Stimulated activated CD4-positive, alpha-beta T cell treated with anti-CD3 and anti-CD28 coated beads, Interleukin-15, amount 100 ng/mL, for 1 hour (primary cell): ENCODE measurements at places on chromosomes 6 and 20.
A peak's percentile ranks its signal among the peaks of the same experiment; 100 is the strongest.

- no peak for DNase-seq
Observed at GRCh38 chr20:51906049-51906448, 103.7 kb upstream of the SALL4 start.

DNA sequence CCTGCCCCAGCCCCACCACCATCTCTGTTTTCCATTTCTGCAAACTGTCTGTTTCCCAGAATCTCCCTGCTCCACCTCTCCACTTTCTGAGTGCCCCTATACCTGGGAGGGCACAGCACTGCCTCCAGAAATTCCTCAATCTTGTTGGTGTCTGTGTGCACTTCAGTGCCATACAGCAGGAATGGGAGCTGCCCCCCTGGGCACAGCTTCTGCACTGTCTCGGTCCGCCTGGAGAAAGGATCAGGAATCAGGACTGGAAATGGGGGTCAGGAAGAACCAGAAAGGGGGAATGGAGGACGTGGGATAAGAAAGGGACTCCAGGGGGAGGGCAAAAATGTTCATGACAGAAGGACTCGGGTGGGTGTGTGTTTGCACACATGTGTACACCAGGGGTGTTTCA, 2.6 kb downstream of the CLIC1 start:
- DNase-seq = no peak

DNA sequence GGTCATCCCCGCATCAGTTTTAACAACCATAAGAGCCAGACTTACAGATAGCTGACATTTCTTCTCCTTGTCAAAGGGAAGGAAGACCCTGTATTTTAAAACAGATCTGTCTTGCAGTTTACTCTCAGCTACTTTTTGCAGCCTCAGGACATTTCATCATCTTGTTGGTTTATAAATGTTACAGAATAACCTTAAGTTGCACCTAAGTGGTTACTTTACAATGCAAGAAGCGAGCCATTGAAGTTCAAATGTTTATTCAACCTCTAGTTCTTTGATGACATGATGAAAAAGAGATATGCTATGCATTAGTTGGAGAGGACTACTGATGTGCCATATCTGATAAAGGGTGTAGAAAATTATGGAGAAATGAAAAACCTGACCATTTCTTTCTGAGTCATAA, 187.9 kb upstream of the COL21A1 start:
- no peak for DNase-seq

- DNase-seq = peak; percentile 6
Observed at GRCh38 chr6:117547688-117548621, 54.4 kb downstream of the GOPC start.

DNA sequence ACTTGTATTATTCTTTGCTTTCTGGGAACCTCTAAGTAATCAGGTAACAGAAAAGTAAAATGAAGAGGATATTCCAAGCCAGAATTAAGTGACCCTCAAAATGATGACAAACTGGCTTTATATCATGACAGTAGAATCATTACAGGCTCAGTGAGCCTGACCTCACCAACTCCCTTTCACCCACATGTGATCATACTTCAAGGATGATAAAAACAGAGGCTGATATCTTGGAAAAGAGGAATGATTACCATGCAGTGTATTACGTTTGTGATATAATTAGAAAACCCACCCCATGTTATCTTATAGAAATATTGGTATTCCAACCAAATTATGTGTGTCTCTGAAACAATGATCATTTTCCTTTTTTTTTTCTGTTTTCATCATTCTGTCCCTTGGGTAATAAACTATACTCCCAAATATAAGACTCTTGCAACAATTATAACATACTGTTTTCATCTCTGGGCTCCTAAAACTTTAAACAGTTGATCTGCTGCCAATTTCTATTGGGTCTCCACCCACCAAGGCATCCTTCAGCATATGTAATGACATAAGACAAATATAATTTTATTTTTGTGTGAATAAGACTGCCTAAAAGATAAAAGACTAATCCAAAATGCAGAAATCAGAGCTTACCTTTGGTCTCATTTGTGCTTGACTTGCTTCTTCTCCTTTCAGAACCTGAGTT, 115.7 kb downstream of the DST start:
- no peak for DNase-seq

DNA sequence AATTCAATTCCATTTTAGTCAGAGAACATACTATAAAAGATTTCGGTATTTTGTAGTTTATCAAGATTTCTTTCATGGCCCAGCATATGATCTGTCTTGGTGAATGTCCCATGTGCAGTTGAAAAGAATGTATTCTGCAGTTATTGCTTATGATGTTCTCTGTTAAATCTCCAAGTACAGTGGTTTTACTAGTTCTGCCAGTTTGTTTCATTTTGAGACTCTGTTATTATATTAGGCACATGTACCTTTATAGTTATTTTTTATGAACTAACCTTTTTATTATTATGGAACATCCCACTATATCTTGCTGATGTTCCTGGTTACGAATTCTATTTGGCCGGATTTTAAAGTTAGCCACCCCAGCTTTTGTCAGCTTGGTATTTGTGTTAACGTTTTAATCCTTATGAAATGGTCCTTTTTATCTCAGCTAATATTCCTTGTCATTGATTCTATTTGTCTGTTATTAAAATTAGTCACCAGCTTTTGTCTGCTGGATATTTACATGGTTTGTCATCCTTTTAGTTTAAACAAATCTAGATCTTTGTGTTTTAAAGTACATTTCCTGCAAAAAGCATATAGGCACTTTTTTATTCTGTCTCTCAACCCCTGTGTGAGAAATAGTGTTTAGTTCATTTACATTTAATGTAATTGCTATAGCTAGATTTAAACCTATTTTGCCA, 48.9 kb downstream of the VTA1 start:
- no peak for DNase-seq

DNA sequence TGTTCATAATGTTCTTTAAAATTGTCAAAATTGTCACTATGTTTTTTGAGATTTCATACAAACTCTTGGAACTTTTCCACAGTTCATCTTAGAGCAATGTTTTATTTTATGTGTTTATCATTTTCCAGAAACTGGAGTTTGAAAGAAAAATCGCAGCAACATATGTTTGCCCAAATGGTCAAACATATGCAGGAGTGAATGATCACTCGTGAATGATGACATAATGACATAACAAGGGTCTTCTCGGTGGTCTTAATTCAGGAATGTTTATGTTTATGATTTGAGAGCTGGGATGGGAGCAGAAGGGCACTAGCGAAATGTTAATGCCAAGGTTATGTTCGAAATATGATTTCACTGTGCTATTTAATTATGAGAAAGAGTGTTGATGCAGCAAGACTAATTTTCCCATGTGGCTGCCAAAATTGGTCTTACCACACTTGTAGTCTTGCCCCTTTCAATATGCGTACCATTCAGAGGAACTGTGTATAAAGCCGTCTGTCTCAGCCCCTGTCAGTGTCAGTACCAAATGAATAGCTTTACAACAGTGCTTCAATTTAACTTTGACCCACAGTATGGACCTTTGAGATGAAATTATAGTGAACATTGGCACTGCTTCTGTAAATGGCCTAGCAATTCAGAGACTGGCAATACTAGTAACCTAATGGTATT, 152.3 kb downstream of the CARMIL1 start:
- no peak for DNase-seq

DNA sequence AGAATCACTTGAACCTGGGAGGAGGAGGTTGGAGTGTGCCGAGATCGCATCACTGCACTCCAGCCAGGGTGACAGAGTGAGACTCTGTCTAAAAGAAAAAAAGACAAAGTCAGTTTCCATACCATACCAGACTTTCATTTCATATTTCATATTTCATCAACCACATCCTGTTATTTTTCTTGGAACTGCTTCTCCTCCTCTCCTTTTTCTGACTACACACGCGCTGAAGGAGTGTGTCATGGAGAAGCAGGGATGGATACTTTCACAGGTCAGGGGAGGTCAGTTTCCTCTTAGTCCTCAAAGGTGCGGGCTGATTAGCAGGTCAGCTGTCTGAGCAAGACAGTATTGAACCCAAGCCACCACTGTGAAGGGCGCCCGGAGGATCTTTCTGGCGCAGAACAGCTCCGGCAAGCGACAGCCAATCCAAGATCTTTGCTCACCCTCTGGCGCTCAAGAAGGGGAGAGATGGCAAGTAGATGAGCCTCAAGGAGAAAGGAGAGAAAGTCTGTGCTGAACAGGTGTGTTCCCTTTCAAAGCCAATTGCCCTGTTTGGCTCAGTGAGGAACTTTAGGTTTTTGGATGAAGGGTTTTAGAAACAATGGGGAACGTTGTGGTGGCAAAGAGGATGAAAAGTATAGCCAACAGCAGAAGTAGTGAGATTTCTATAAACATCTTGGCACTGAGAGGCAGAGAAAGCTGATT, 18.9 kb upstream of the SYNJ2 start:
- no peak for DNase-seq

DNA sequence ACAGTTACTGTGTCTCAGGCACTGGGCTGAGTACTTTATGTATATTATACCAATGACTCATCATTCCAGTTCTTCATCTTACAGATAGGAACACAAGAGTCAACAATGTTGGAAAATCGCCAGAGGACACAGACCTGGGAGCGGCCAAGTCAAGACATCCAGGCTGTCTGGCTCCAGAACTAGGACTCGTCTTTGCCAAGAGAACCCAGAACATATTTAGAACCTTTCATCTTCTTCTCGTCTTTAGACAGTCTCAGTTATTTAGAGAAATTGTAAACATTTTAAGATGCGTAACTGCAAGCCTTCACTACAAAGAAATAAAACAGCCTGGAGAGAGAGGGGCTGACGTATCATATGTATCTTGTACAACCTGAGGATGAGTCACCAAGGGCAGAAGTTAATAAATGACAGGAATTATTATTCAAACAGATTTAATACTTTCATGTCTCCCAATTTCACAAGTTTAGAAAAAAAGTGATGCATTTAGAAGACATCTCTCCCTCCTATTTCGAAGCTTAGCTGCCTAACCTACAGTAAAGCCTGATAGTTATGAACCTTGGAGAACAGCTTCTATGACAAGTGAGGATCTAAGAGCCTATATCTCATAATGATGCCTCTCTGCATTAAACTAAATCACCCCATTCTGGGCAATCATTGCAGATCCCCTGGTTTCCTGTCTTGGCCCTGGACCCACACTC, 43.4 kb downstream of the SLC22A3 start:
- DNase-seq = no peak

GRCh38 chr20:12737497-12737896, 271.3 kb upstream of the SPTLC3 start:
- DNase-seq = no peak
